Endodermal cell (in vitro differentiated cells): ENCODE measurements at places on chromosomes 6 and 20.
A peak's percentile ranks its signal among the peaks of the same experiment; 100 is the strongest.

DNA sequence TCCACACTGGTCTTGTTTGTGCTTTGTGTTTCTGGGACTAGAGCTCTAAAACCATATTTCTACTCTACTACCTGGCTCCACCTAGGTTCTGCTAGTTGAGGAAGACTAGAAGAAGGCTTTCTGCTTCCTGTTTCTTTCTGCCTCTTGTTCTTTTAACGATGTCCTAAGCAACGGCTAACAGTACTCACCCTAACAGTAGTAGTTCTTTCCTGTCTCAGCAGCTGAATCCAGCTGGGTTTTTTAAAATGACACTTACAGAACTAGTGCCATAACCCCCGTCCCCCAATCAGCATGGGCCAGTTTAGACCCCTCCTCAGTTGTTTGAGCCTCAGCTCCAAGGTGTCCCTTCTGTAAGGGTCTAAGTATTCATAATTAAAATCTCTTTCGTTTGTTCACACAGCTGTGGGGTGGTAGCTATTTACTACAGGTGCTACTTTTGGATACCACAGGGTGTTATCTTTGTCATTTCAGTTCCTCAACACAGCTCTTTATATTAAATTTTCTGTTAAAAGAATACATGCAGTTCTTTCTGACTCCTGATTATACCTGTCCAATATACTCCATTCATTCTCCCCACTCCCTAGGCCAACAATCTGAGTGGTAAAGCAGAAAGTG, 790.2 kb downstream of the DHX35 start:
- DNase-seq, result no peak

GRCh38 chr6:167558246-167559177, 233.6 kb downstream of the TTLL2 start:
- DNase-seq, result no peak

DNA sequence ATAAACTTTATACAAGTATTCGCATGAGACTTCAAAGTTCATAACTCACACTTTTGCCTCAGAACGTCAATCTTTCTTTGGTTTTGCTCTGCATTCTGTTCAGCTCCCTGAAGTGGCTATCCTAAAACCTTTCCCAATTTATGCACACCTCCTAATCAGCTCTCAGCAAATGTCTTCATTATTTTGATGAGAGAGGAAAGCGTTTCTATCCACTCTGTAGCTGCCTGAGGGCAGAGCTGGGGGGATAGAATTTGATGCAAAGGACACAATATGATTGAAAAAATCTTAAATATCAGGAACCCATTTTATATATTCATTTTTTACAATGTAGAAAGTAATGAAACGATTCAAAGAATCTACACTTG, 66.8 kb downstream of the MOXD1 start:
- no peak for DNase-seq

GRCh38 chr6:56906752-56907151, 48.2 kb upstream of the BEND6 start:
- no peak for DNase-seq

DNA sequence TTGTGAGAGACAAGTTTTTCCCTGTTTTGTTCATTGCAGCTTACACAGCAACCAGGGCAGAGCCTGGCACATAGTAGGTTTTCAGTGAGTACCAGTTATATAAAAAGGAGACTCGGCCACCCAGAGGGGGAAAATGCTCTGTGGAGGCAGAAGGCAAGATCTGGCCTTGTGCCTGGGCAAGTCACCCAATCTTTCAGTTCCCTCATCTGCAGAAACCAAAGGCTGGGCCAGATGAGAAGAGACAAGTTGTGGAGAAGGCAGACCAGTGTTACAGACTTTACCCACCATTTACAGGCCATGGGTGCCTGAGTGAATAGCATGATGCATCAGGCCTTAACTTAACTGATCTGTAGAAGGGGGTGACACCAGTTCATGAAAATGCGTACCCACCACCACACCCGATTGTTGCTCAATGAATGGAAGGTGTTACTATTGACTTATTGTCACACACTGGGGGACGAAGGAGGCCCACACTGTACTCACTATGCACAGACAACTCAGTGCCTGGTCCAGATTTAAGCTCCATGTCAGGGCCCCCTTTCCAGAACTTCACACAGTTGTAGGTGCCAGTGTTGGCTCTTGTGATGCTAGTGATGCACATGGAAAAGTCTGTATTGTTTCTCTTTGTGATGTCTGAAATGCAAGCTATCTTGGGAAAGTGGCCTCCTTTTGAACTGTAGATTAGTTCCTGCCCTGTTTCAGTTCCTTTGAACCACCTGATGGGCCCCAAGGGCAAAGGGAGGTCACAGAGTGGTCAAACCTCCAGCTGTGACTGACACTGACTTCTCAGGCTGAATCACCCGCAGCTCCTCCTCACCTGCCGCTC, 64.3 kb upstream of the SIRPG start:
- peak; percentile 89 for DNase-seq

DNA sequence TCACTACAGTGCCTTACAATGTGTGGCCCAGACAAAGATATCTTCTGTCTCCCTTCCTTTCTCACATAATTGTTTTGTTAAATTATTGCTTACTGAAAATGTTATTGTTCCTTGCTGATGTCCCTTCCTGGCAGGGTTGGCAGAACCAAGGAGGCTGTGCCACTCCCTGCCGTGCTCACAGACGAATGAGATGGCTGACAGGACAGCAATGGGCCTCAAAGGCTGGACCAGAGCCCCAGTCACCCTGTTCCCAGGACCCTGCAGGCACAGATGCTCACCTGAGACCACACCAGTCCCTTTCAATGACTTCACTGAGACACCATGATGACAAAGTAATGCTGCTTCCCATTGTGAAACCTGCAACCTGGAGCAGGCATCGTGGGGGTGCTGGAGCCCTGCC, 375.1 kb downstream of the HACE1 start:
- DNase-seq, result no peak

DNA sequence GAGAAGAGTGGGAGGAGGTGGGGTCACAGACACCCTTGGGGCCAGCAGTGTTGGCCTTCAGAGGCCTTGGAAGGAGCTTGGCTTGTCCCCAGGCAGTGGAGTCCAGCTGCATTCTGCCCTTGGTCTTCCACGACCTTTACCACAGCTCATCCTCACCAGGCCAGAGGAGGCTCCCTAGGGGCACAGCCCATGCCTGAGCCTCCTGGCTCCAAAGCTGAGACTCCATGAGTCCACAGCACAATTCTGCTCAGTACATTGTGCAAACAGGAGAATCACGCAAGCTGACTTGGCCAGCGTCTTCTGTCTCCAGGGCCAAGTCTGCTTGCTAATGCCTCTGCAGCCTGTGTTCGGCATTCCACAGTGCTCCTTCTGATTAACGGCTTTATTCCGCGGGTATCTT, 337.2 kb downstream of the SMOC2 start:
- DNase-seq, result no peak

GRCh38 chr6:70857387-70858077, 99.3 kb downstream of the B3GAT2 start:
- DNase-seq, result no peak

GRCh38 chr6:147787417-147787816, 278.9 kb downstream of the SAMD5 start:
- DNase-seq, result no peak

DNA sequence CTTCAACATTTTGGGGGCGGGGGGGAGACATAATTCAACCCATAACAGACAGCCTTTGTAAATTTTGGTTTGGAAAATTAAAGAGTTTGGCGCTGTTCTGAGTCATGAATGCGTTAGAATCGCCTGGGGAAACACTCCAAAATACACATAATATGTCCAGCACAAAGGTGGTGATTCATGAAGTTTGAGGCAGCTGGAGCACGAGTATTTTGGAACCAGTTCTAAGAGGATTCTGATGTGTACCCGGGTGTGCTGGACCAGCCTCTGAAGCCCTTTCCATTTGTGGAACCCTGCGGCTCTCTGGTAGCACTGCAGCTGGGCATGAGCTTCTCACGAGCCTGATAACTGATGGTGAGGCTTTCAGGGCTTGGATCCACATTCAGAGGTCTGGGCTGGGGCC, 4.7 kb downstream of the GMPR start:
- DNase-seq, result no peak

DNA sequence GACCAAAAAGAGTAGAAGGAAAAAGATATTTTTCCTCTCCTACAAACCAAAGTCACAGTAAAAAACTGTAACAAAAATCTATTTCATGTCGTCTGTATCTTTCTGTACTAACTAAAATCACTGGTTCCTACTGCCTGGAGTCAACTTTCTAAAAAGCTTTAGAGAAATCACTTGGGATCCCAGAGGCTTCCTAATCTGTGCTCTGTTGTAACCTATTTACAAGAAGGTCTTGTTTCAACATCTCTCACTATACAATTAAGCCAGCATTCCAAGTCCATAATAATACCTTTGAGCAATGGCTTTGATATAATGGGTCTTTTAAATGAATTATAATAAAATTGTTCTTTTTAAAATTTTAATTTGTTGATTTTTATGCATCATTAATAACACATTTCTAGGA, 20.4 kb downstream of the RAB23 start:
- no peak for DNase-seq

GRCh38 chr20:8370774-8371173, 238.7 kb downstream of the PLCB1 start:
- DNase-seq, result no peak

GRCh38 chr20:18372296-18372695, 84.0 kb downstream of the ZNF133 start:
- no peak for DNase-seq
